ENCODE measurements at places on chromosomes 5 and 9.
A peak's percentile ranks its signal among the peaks of the same experiment; 100 is the strongest.

- DNase-seq = no peak
Measured at GRCh38 chr9:91332546-91333231, 29.0 kb downstream of the AUH start.

DNA sequence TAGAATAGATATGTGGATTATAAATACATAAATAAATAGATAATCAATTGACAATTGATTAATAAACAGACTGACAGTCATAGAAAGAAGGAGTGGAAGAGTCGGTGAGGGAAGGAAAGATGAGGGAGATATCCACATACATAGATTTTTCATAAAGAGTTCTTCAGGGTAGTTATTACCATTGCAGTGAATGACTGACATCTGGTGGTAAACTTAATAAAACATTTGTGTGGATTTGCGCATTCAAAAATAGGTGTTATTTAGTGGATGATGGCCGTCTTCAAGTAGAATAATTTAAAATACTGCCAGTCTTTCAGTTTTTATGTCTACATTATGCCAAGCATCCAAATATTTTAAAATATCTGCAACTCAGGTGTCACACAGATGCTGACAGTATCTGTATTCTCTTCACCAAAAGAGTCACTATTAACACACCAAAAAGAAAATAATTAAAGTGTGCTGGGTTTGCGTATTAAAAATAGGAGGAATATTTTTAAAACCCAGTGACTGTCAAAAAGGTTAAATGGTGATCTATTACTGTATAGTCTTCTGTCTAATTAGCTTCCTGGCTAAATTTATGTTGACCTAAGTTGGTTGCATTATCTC, 78.8 kb downstream of the GIN1 start:
- DNase-seq = peak; percentile 37

GRCh38 chr5:172219296-172219695, 25.3 kb downstream of the EFCAB9 start:
- no peak for DNase-seq

GRCh38 chr9:28050046-28050445, 476.8 kb upstream of the C9orf72 start:
- DNase-seq = no peak

- no peak for DNase-seq
Measured at GRCh38 chr5:124772457-124773200, 26.2 kb upstream of the ZNF608 start.
